ENCODE measurements at places on chromosomes 7 and 10.

DNA sequence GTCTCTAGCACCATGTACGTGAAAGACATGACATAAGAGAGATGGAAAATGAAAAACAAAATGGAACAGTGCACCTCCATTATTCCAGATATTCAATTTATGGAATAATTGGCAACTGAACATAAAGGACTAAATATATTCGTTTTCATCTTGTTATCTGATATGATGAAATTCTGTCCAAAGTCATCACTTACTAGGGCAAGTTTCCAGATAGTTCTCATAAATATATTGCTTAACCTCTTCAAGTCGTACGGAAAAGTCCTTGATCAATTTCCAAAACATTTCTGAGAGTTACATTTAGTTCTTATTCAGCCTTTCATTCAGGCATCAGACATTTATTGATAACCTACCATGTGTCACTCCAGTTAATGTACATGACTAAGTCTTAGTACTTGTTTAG is 185.2 kb downstream of the HGF start:
- DNase-seq, result no peak

- DNase-seq, result no peak
Observed at GRCh38 chr7:4256286-4256685, 425.8 kb upstream of the FOXK1 start.

DNA sequence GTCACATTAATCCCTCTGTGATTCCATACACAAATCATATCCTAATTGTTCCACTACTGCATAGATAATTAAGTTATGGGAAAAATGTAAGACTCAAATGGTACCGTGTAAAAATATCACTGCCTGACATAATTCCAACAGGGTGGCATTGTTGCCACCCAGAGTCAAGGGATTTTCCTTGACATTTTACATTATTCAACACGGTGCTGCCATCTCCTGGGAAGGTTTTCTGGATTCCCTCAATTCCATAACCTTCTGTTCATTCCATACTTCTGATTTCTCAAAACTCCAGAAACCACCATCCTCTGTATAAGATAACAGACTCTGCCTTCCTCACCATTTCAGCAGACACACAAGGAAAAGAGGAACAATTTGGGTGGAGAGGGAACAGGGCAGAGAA is 495.9 kb downstream of the XPNPEP1 start:
- no peak for DNase-seq

DNA sequence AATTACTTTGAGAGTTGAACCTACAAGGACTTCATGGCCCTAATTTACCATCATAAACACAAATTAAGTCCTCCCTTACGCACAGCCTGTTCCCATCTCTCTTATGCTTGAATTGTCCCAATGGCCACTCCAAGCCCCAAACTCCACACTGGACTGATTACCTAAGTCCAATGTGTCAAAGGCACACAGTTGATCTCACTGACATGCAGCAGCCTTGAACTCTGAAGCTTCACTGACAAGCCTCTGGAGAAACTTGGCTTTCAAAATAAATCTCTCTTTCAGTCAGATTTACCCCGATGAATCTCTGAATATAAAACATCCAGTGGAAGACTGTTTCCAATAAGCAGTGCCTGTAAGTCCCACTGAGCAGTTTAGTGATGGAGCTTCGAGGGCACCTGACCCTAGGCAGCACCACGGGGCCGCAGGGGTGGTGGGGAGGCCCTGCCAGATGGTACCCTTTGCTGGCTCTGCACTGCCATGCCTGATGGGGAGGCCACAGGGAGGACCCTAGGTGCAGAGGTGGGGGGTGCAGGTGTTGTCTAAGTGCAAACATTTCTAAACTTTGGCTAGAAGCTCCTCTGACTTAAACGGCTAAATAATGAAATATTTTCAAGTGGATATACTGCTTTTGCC is 3.3 kb upstream of the MAT1A start:
- no peak for DNase-seq

GRCh38 chr10:77456414-77456813 is 181.2 kb downstream of the KCNMA1 start:
- no peak for DNase-seq
